ENCODE measurements at places on chromosomes 11 and 22. TPM values are rescaled to one million over a fixed set of nuclear protein-coding genes. Genes with fewer than 3 reads are reported as not detected.
A peak's percentile ranks its signal among the peaks of the same experiment; 100 is the strongest.

- DNase-seq, result no peak
Observed at GRCh38 chr11:85626496-85626895, 648 bp downstream of the DLG2 start.

DNA sequence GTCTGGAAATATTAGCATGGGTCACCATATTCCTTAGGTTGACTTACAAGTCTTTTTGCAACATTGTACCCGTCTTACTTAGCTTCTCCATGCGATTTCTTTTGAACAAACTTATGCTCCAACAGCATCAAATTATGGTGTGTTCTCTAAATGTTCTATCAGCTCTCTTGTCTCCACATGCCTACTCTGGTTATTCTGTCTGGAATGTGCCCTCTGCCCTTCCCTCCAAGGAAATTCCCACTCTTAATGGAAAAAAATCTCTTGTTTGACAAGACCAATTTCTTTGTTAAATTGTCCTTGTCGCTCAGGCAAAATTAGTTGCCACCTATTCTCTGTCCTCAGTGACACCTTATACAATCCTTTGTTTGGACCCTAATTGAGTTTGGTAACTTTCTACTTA is 522.8 kb upstream of the LUZP2 start:
- DNase-seq, result no peak

Gene SYTL2
- 7.5 TPM for total RNA-seq

DNA sequence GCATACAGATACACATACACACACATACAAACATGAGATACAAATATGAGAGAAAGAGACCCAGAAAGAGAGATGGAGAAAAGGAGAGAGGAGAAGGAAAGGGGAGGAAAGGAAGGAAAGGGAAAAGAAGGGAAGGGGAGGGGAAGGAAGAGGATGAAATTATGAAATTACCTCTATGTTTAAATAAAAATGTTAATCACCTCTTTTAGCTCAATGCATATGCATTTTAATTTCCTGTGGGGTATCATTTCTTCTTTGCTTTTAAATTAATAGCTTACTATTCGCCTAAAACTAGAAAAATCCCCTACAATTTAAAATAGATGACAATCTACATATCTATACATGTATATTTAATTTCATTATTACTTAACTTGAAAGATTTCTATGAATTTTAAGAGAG is 958.0 kb upstream of the CNTN5 start:
- DNase-seq, result no peak

DNA sequence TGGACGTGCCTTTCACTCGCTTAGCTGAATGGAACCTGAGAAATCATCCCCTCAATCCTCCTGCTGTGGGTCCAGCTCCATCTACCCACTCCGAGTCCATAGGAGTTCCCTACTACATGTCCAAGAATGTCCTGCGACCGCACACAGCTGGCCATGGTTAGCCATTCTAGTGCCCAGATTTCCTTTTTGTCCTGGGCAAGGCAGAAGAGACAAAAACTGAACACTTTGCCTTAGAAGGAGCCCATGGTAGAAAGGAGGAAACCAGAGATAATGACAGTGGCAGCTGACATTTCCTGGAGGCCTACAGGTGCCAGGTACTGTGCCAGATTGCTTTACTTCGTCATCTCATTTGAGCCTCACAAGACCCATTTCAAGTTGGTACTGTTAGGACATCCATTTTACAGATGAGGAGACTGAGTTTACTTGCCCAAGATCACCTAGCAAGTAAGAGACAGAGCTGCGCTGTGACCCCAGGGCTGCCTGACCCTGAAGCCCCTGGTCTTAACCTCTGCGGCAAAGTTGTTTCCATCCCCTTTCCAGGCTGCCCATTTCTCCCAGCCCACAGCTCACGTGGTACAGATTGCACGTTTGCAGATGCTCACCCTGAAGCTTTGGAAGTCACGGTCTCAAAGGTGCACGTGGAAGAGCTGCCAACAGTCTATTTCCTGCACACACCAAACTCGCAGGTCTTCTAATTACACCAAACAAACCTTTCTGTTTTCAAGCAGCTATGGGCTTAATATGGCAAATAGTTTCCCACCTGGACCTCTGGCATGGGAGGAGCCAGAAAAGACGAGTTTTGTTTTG is 112.7 kb downstream of the ZBTB16 start:
- no peak for DNase-seq

Gene OR6A2
- not detected for total RNA-seq

- DNase-seq, result peak; percentile 72
Observed at GRCh38 chr11:63608353-63609345, 5.6 kb downstream of the PLAAT3 start.

- no peak for DNase-seq
Observed at GRCh38 chr11:15941206-15941770, 415.1 kb downstream of the SOX6 start.

Gene OR4D5
- total RNA-seq, result not detected

DNA sequence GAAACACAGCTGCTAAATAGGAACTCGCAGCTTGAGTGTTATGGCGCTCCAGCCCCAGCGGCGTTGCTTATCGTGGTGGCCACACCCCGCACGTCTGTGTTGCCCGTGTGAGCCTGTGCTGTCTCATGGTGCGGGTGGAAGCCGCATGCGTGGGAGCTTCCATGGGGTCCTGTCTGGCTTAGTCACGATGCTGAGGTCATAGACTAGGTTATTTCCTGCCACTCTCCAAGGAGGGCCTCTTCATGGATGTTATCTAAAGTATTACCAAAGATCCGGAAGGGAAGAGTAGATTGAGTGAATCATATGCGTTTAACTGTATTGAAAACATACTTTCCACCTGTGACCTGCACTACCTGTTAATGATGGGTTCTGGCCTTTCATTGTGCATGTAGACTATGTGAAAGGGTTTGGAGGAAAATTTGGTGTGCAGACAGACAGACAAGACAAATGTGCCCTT is 21.7 kb downstream of the CTTN start:
- DNase-seq, result peak; percentile 42

- DNase-seq, result no peak
Observed at GRCh38 chr11:8273287-8273686, 9.6 kb upstream of the LMO1 start.

DNA sequence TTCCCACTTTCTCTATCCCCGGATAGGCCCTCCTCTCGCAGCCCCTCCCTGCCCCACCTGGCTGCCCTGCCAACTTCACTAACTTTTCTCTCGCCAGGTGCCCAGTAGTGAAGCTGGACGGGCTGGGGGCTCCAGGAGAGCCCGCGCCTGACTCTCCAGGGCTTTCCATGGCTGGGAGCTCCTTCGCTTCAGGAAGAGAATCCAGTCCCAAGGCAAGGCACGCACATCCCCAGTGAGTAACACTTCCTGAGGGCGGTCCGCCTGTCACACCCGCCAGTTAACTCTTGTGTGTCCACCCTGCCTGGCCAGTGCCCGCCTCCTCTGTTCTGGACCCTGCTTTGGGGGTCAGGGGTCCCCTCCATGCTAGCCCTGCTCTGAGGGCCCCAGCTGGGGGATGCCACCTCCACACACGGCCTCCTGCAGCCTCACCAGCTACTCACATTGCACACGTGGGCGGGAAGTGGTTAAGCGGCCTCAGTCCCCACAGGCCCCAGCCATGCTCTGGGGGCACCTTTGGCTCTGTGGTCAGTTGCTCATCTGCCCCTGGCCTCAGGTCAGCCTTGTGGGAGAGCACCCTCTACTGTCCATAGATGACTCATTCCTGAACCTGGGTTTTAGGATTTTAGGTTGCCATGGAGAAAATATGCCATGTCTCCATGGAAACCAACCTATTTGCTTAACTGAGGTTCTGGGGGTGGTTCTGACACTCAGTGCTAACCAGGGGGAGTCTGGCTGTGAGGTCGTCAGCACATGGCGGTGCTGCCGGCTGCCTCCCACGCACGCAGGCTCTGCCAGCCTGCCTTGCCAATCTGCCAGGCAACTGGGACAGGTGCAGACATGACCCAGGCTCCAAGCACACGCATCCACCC is at the start of gene RIN1:
Gene RIN1 (minus strand): TSS at position 201 of the 869 bp plus-strand sequence. CDS start 32 bp downstream, at position 169.
- peak; percentile 94 for DNase-seq

DNA sequence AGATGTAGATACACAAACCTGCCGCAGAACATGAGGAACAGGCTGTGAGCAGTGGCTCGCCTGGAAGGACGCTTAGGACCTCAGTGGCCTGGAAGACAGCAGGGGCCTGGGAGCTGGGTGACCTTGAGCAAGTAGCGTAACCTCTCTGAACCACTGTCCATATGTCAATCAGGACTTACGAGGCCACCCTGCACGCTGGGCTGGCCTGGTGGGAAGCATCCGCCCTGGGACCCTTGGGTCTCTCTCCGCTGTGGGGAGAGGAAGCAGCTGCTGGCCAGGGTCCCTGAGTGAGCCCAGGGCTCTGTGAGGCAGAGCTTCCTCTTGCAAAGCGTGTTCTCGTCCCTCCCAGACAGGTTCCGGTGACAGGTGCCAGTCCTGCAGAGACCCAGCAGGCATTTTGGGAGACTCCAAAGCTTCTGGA is 14.0 kb upstream of the EHD1 start:
- no peak for DNase-seq

Gene APOA1
- not detected for total RNA-seq

DNA sequence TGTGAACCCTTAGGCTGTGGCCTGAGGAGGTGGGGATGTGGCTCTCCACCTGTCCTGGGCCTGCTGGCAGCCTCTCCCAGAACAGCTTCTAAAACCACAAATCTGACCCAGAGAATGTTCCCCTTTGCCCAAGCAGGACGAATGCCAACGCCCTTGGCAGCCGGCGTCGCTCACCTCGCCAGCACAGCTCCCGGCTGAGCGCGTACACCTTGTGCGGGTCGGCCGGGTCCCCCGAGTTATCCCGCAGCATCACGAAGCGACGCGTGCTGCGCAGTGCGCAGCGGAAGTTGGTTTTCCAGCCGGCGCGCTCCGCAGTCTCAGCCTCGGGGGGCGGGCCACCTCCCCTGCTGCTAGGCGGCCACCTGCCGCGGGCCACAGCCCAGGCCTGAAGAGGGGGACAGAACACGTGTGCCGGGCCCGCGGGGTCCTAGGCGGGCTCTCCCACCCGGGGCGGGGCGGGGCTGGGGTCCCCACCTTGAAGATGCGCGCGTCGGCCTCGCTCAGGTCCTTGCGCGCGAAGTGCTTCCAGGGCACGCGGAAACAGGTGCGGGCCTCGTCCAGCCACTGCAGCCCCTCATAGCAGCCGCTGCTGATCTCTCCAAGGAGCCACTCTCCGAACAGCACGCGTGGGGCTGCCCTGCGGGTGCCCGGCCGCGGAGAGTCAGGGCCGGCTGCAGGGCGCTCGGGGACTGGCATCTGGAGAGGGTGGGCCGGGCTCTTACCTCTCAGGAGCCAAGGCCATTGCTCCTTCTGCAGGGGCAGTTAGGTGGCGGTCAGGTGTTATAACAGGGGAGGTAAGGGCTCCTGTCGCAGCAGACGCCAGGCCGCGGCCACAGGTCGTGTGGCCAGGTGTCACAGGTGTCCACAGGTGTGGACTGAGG is 887 bp downstream of the IRF7 start:
- DNase-seq, result no peak

- DNase-seq, result no peak
Observed at GRCh38 chr11:82703796-82704195, 29.9 kb downstream of the FAM181B start.

Gene C11orf87
- not detected for total RNA-seq

Gene AMPD3
- total RNA-seq, result 6.6 TPM

DNA sequence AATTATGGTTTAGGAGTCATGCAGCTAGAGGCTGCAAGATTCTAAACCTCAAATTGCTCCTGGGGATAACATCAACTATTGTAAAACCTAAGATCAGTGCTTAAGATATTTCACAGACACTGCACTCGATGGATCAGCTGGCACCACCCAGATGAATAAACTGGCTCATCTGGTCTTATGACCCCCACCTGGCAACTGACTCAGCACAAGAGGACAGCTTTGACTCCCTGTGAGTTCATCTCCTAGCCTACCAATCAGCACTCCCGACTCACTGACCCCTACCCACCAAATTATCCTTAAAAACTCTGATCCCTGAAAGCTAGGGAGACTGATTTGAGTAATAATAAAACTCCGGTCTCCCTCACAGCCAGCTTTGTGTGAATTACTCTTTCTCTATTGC is 782 bp upstream of the TTC12 start:
- peak; percentile 21 for DNase-seq

- DNase-seq, result no peak
Observed at GRCh38 chr11:91178366-91178765, 955.5 kb upstream of the CHORDC1 start.

DNA sequence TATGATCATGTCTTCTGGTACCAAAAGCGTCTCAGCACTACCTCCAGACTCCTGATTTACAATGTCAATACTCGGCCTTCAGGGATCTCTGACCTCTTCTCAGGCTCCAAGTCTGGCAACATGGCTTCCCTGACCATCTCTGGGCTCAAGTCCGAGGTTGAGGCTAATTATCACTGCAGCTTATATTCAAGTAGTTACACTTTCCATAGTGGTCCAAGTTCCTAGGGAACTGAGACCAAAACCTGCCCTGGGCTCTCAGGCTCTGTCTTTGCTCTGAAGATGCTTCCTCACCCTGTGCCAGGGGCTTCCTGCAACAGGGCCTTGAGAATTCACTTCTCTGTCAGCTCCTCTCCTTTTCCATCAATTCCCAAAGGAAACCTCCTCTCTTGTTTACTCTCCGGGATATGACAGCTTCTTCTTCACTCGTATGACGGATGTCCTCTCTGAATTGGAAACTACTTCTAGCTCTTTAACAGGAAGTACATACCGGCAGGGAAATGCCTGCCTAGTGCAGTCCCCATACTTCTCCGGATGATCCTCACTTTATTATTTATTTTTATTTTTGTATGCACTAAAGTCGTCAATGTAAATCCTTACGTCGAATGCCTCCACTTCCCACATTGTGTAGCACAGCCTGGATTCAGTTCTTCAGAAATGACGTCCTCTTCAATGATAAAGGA is 29.6 kb upstream of the PRAME start:
- no peak for DNase-seq

GRCh38 chr11:112364962-112365481 is 104.4 kb upstream of the PLET1 start:
- DNase-seq, result no peak

Gene GVQW3
- total RNA-seq, result 1.1 TPM

Gene RAG1
- 2.4 TPM for total RNA-seq

GRCh38 chr22:43185860-43186261 is 1.1 kb downstream of the TTLL12 start:
- DNase-seq, result no peak
